ENCODE measurements at places on chromosomes 6 and 20.

- DNase-seq: no peak
Observed at GRCh38 chr6:74598462-74599393, 607.1 kb downstream of the COL12A1 start.

- no peak for DNase-seq
Observed at GRCh38 chr6:125197795-125198269, 44.3 kb downstream of the TPD52L1 start.

- no peak for DNase-seq
Observed at GRCh38 chr20:63475209-63475608, 2.8 kb upstream of the KCNQ2 start.

- DNase-seq: no peak
Observed at GRCh38 chr6:56345376-56345995, 98.1 kb upstream of the COL21A1 start.

DNA sequence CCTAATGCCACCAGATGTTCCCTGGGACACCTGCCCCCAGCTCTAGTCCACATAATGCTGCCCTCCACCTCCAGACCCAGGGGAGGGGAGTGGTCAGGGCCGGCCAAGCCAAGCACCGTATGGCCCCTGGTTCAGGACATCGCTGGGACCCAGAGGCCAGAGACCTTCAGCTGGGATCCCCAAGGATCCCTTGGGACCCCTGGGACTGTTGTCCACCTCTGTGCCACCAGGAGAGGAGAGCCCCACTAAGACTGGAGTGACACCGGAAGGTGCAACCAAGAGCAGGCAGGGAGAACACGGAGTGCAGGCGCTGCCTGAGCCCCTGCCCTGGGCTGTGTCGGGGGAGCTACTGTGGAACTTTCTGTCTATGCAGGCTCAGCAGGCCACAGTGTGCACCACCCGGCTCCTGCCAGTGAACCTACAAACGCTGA, 43.6 kb downstream of the CTCFL start:
- DNase-seq: no peak

- no peak for DNase-seq
Observed at GRCh38 chr6:138863321-138863720, 67.4 kb downstream of the ECT2L start.

- DNase-seq: no peak
Observed at GRCh38 chr6:122265755-122266154, 133.7 kb upstream of the HSF2 start.

GRCh38 chr6:97312241-97312640, 29.2 kb upstream of the MMS22L start:
- DNase-seq: no peak

DNA sequence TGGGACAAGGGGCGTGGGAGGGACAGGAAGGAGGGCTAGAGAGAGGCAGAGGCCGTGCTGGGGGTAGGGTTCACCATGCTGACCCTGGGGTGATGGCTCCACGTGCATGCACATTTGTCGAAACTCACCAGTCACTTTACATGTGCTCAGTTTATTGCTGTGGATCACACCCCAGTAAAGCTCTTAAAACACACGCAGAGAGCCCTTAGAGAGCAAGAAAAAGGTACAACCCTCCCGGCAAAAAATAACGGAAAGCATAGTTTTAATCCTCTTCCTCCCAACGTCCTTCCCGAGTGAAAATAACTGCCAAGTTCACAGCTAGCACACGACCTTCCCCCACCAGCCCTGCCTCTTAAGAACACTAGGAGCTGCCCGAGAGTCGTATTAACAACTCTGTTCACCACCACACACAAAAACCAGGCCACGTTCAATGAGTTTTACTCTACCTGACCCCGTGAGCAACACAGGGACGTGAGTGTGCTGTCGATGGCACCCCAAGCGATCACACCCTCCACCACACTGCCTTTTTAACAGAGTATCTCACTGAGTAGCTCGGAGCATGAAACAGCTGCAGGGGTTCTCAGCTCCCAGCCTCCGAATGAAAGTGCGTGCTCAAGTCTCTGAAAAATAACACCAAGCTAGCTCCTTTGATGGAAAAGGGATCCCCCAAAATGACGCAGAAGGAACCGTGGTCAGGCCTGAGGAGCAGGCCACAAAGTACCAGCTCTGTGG, 39.7 kb downstream of the TAF4 start:
- no peak for DNase-seq

DNA sequence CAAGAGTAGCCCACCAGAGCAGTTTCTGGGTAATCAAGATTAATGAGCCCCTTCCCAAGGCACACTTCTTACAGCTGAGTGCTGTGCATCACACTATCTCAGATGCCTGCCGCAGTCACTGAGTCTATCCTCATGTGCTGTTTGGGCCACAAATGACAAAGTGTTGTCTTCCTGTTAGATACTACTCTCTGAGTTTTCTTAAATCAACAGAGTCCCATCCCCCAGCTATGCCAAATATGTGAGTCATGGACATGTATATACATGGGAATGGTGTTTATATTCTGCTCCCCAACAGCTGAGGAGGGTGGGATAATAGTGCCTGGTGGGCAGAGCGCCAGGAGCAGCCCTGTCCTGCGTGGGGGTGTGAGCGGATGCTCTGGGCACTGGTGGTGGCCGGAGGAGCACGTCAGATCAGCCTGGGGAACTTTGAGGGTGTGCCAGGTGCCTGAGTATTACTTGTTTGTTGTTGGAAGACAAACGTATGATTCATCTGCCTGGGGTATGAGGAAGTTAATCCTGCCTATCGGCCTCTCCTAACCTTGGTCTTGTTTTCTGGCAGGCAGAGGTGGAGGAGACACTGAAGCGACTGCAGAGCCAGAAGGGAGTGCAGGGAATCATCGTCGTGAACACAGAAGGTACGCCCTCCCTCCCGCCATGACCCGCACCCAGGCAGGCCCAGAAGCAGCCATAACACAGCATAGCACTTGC, 9.6 kb downstream of the DYNLRB1 start:
- no peak for DNase-seq

DNA sequence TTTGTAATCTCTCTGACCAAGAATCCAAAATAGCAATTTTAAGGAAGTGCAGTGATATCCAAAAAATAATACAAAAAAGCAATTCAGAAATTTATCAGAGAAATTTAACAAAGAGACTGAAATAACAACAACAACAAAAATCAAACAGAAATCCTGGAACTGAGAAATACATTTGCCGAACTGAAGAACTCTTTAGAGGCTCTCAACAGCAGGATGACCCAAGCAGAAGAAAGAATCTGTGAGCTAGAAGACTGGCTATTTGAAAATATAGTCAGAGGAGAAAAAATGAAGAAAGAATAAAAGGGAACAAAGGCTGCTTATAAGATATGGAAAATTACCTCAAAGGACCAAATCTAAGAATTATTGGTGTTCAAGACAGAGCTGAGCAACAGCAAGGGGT, 22.6 kb downstream of the GABRR1 start:
- DNase-seq: no peak

DNA sequence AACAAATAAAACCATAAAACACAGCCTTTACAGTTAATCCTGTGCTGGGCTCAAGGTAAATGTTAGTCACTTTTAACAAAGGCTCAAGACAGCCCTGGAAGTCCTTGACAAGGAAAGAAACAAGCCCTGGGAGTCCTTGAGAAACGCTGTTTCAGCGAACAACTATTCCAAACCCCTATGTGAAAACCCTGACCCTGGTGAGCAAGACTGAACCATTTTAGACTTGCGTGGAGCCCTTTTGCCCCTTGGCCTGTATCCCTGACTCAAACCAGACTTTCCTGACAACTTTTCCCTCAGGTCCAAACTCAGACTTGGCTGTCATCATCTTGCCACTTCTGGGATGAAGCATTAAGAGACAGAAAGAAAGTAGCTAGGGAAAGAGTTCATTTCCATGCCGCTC, 180.4 kb downstream of the AIG1 start:
- no peak for DNase-seq

DNA sequence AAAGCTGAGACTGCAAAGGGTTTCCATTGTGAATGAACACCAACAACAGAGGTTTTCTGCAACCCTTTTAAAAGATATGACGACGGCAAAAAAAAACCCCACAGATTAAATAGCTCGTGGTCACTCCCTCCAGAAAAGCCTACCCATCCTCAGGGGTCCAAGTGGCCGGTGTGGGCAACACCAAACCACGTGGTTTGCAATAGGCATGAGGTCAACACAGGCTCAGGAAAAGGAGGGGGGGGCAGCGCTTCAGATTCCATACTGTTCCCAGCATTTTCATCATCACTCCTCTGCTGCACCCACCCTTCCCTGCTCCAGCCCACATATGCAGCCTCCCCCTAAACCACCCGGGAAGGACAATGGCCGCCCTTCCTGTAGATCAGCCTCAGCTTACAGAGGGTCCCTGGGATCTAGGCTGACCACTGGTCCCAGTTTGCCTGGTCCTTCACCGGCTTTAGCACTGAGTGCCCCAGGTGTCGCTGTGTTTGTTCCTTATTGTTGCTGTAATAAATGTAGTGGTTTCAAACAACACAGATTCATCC, 122.8 kb upstream of the PHACTR3 start:
- no peak for DNase-seq

DNA sequence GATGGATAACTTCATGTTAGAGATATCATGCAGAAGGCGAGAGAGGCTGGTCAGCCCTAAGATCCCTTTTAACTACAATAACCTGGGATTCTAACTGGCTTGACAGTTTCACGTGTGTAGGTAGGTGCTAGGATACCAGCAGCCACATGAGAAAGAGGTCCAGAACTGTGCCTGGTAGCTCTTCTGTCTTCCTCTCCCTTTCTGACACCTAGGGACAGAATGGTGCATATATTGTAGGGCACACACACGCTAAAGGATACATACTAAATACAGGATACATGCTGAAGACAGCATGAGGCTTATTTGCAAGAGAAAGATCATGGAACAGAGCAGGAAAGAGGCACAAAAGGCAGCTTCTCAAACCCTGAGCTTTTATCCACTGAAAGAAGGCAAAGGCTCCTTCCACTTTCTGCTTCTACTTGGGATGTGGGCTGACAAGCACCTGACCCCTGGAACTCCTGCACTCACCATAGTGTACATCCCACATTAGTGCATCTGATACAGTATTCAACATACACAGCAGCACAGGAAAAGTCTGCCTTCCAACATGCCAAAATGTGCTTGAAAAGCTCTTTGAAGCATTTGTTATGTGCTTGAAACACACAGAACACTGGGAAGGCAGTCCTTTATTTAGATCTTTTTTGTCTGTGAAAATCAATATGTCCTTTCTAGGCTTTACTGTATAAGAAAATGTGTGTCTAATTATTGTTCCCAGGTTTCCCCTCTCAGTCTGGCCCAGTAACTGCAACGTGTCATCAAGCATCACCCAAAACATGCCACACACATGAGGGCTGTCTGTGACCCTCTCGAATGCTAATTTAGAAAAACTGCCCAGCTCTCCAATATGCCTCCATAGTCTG, 3.2 kb downstream of the SLC22A23 start:
- DNase-seq: no peak

- no peak for DNase-seq
Observed at GRCh38 chr6:19852927-19853326, 15.8 kb downstream of the ID4 start.

GRCh38 chr20:46720776-46721425, 11.5 kb downstream of the SLC2A10 start:
- DNase-seq: no peak

DNA sequence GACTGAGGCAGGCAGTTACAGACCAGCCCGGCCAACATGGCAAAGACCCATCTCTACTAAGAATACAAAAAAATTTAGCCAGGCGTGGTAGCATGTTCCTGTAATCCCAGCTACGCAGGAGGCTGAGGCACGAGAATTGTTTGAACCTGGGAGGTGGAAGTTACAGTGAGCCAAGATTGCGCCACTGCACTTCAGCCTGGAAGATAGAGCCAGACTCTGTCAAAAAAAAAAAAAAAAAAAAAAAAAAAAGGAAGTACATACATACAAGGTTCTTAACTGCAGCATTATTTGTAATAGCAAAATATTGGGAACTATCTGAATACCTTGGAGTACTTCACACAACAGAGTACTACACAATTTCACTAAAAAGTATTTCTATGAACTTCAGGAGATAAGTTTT, 183.5 kb upstream of the OLIG3 start:
- DNase-seq: no peak

- no peak for DNase-seq
Observed at GRCh38 chr6:65501045-65501444, 206.0 kb downstream of the EYS start.

DNA sequence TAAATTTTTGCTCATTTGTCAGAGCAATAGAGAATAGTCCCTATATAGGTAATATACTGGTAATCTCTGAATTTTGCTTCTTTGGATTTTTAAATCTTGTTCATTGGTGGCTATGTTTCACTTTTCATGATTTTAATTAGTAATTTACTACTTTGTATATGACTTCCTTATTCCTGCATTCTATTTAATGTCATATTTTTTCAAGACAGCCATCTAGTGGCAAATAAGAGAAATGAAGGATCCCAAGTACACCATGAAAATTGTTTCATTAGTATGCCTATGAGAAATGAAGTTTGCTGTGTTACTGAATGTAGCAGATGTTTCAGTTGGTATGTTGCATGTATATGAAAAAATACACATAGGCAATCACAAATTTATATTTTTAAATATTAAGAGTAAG, 82.4 kb downstream of the ZNF292 start:
- no peak for DNase-seq

GRCh38 chr6:90293319-90293953, 3.2 kb downstream of the BACH2 start:
- DNase-seq: no peak

- no peak for DNase-seq
Observed at GRCh38 chr20:21289651-21290050, 13.5 kb upstream of the XRN2 start.

DNA sequence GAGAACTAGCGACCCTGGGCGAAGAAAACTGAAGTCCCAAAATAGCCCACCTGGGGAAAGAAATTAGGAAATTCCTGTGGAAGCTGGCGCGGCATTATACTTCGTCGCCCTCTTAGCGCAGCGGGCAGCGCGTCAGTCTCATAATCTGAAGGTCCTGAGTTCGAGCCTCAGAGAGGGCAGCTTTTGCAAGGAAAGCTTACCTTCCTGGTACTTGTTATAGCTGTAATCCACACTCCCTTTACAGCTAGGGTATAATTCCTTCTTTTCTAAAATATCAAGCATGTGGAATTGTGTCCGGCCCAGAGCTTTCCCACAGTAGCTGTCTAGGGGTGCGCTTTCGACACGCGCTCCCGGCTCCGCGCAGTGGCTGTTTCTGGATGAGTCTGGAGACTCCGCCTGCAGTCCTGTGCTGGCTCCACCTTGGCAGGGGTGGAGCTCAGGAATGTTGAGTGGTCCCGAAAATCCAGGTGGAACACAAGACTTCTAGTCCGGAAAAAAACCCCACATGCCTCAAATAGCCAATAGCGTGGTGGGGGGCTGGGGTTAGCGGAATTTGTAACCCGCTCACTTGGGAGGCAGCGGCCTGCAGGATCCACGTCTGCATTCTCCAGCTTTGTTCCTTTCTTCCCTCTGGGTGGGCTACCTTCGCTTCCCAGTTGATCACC, 83.7 kb upstream of the ZNF322 start:
- no peak for DNase-seq

All from T-helper 2 cell (primary cell).